ENCODE measurements at places on chromosomes 7 and 10.

DNA sequence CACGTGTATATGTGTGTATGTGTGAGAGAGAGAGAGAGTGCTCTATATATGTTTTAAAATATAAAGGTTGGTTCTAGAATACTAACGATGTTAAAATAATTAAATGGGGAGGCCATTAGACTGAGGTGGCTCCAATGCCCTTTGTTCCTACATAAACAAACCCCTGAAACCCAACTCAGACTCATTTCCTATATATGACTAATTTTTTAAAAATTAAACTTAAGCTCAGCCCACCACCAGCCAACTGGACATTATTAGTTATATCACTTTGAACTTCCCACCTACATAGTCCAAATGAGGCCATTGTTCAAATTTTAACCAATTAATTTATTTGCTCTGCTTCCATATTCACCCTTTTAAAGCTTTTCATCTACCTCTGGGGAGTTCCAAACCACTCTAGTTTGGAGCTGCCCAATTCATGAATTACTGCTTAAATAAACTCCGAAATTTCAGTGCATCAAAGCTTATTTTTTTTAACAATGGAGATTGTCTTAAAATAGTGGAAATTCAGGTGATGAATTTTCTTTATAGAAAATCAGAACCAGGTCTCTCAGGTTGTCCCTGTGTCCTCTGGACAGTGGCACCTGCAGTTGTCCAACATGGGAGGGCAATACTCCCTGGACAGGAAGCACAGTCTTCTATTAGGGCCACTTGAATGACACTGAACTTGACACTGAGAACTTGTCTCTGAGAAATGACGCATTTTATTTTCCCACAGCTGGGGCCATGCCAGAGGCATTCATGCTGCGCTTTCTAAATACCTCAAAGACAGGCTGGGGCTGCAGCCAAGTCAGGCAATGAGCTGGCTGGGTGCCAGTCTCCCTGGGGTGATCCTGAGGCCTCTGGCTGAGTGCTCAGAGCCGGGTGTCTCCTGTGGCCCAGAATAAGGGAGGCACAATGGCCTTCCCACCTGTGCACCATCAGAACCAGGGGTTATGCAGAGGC, 109.5 kb upstream of the TMEM72 start:
- peak; percentile 59 for DNase-seq

DNA sequence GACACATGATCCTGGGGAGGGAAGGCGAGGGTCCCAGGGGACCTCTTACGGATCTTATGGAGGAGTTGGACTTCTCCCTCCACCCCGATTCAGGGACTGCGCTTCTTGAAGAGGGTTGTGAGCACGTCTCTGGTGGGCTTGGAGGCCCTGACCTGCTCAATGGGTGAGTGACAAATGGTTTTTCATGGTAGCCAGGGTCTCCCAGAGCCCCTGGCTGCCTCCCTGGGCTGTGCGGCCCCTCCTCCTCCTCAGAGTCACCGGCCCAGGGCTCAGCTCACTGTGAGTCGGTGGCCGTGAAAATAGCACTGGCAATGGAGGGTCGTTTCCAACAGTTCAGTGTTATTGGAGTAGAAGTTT, 26.6 kb downstream of the INPP5A start:
- no peak for DNase-seq

- no peak for DNase-seq
Measured at GRCh38 chr10:113756940-113757543, 5.6 kb downstream of the PLEKHS1 start.

GRCh38 chr10:3045471-3046209, 21.7 kb upstream of the PFKP start:
- no peak for DNase-seq
